ENCODE measurements at places on chromosomes 5 and 9.

DNA sequence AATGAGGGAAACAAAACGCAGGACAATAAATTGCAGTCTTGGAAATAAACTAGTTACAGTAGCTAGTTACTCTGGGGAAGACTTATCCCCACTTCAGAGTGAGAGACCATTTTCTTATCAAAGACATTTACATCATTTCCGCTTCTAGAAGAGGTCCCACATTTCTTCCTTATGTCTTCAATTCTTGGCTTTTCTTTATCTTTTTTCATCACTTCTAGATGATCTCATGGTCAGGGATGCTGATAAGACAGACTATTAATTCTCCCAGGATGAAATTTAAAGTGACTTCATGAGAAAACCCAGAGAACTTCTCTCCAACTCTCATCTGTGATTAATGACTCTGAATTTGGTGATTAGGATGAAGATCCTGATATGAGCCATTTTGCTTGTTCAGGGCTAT is 229.1 kb downstream of the MTRR start:
- DNase-seq: no peak

GRCh38 chr9:91151718-91152095 is 210.0 kb downstream of the AUH start:
- no peak for DNase-seq

GRCh38 chr5:50710838-50711237 is 44.4 kb downstream of the PARP8 start:
- no peak for DNase-seq

DNA sequence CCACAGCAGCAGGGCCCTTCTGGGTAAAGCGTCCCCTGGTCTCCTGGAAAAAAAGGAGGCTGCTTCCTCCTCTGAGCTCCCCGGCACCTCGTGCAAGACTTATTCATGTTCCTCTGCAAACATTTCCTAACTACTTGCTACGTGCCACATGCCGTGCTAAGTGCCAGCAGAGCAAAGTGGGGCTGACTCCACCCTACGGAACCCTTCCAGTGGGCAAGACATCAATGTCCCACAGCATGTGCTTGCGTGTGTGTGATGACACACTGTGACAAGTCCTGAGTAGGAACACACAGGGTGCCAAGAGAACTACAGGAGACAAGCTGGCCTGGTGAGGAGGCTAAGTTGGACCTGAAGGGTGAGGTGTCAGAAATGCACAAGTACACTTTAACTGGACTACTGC is 57.4 kb downstream of the SEMA4D start:
- no peak for DNase-seq

- no peak for DNase-seq
Measured at GRCh38 chr5:14445576-14446290, 135.9 kb upstream of the OTULINL start.

DNA sequence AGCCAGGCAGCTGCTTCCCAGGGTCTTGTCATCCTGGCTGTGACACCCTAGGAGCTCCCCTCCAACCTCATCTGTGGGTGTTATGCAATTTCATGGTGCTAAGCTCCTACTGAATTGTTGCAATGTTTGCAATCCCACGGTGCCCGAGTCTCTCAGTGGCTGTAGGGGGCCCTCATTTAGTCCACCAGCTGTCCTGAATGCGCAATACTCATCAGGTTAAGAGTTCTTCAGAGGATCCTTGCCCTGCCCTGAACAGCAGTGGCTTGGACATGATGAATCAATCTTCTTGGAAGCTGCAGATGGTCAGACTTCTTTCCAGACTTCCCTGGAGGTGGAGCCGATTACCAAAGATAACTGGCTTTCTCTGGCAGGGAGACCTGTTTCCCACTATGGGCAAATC is 584.1 kb downstream of the CCDC171 start:
- DNase-seq: no peak

GRCh38 chr5:84057211-84057610 is 327.5 kb downstream of the EDIL3 start:
- no peak for DNase-seq

GRCh38 chr5:65623482-65623881 is 651 bp downstream of the TRIM23 start:
- DNase-seq: no peak

DNA sequence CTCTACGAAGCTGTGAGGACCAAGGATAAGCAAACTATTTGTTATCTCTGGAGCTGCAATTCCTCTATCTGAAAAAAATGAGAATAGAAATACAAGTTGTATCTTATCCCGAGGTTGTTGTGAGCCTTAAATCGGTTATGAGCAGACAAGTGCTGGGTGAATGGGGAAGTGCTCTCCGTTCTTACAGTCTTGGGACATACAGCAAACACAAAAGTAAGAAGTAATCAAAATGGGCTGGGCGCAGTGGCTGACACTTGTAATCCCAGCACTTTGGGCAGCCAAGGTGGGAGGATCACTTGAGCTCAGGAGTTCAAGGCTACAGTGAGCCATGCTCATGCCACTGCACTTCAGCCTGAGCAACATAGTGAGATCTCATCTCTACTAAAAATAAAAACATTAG is 31.7 kb downstream of the ITK start:
- DNase-seq: no peak

- DNase-seq: no peak
Measured at GRCh38 chr5:125489146-125489545, 742.7 kb upstream of the ZNF608 start.

GRCh38 chr5:77095189-77095588 is 8.1 kb upstream of the ZBED3 start:
- DNase-seq: no peak

DNA sequence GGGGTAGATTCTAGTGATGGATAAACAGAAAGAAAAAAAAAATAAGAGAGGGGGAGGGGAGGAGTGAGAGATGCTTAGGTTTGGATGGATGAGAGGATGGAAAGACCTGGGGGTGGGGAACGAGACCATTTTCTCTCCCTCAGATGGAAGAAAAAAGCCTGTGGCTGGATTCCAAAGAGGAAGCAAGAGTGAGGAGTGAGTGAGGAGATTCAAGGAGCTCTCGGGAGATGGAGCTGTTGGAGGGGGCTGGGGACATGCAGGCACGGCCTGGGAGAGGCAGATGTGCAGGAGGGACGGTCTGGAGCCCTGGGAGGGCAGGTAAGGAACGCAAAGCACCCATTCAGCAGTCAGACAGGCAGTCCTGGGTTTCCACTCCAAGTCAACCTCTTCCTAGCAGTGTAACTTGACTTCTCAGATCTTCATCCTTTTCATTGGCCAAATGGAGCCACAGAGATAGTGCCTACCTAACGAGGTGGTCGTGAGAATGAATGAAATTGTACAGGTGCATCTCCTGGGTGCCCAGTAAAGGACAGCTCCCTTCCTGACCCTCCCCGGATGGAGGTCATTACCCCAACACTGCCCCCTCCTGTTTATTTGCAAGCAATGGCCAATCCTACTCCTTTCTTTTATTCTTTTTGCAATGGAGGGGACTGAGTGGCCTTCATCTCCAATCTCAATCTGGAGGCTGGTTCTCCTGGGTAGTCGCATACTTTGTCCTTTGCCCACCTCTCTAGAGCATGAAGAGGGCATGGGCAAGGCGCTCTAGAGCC is 52.2 kb downstream of the PCDH1 start:
- DNase-seq: peak; percentile 26

DNA sequence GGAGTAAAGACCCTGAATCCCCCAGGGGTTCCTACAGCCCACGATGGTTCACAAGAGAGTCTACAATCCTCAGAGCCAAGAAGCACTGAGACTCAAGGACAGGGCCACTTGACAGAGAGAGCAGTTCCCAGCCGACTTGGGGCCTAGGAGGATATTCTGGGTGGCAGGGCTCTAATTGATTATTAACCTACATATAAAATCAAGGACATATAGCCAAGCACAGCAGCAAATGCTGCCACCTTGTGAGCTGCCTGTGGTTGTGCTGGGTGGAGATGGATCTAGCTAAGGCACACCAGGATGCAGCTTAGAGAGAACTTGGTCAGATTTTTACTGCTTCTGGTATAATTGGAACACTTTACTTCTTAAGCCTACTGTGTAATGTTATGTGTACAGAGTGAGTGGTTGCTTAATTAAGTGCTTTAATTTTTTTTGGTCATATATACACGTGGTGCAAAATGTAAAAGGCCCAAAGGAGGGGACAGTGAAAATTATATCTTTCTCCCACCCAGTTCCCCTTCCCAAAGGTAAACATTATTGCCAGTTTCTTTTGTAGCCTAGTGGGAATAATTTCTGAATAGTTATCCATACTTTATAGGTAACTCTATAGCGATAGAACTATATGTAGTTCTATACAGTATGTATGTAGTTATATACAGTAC is 78.8 kb downstream of the F2RL2 start:
- DNase-seq: peak; percentile 74

- DNase-seq: no peak
Measured at GRCh38 chr9:32725066-32725860, 58.1 kb upstream of the TMEM215 start.

DNA sequence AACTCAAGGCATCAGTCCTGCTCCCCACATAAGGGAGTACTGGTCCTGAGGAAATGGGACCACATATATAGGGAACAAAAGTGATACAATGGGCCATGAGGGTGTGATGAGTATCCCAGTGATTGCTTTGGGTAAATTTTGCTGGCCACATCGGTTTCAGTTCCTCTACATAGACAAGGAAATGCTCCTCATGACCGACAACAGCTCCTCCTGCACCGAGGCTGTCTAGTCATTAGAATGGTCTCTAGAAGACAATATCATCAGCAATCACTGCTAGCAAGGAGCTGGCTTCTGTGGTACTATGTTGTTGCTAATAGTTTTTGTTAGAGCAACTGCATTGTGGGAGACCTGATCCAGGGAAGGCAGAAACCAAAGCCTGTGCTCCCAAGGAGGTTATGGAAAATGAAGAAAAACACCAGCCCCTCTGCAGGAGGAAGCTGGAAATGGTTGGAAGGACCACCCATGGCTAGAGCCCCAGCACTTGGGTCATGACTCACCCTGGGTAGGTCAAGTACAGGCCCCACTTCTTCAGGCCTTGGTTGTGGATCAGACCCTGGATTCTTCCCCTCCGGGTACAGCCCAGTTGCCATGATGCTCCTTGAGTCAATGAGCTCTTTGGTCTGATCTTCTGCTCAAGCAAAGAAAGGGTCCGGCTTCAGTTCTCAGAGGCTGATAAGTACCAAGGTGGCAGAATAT is 3.4 kb upstream of the CTSL start:
- peak; percentile 9 for DNase-seq

DNA sequence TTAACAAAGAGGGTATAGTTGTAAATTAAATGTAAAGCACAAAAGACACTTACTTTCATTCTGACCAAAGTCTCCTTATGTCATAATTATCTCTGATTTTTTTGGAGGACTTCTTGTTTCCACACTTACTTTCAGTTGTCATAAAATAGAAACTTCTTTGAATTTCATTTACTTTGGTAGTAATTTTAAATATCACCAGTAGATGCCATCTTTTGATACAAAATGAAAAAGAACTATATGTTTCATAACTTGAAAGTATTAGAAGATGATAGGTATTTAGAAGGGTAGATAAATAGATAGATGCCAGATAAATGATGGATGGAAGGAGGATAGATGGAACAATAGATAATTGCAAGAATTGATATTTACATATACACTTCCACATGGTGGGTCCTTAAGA is 1865.3 kb upstream of the CDH9 start:
- no peak for DNase-seq

DNA sequence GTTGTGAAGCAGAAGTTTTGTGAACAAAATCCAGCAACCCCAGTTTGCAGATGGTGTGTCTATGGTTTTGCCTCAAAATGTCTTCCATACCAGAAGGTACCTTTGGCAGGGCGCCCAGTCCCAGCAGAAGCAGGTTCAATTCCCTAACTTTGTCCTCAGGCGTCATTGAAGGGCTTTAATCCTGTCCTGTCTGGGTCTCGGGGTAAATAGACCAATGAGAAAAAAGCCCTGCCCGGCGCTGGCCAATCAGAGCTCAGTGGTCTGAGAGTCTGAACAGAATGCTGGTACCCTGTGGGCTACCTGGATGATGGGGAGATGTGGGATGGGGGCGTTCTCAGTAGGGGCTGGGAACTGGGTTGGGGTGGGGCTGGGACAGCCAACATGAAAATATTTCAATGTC is 6.2 kb upstream of the ST6GALNAC4 start:
- DNase-seq: no peak

GRCh38 chr5:44331471-44332050 is 57.7 kb downstream of the FGF10 start:
- no peak for DNase-seq

DNA sequence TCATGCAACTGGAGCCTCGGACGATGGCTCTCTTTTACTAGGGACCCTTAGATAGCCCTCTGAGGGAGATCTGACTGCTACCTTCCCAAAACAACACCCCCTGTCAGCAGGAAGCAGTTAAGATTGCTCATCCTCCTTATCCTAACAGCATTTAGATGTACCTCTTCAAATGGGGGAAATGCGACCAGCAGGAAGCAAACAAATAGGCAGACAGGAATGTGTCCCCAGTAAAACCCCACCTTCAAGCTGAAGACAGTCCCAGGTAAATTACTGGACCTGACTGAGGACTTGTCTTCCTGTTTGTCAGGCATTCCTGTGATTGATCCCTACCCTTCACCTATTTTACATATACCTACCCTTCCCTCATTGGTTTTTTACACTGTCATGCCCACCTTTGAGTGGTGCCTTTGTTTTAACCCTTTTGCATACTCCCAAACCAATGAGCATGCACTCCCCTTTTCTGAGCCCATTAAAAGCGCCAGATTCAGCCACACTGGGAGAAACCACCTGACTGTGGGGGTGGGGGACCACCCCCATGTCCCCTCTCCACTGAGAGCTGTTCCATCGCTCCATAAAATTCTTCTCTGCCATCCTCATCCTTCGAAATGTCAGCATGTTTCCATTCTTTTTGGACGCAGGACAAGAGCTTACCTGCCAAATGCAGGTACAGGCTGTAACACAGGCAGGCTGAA is 954.0 kb upstream of the CDH6 start:
- no peak for DNase-seq

- no peak for DNase-seq
Measured at GRCh38 chr5:97383996-97384395, 200.9 kb upstream of the RIOK2 start.

- DNase-seq: no peak
Measured at GRCh38 chr9:38019731-38020130, 49.3 kb downstream of the SHB start.

- no peak for DNase-seq
Measured at GRCh38 chr9:93234600-93234999, 50.7 kb downstream of the WNK2 start.

GRCh38 chr9:4886698-4887097 is 94.0 kb downstream of the RCL1 start:
- DNase-seq: no peak

Data from CD4-positive, alpha-beta T cell treated with Interferon alpha-2 for 1 hour (primary cell).